Amygdala (tissue), 56 donors: ENCODE measurements at places on chromosomes 16 and 17.

- no peak for DNase-seq
Observed at GRCh38 chr17:64984851-64985521, 65.7 kb upstream of the LRRC37A3 start.

DNA sequence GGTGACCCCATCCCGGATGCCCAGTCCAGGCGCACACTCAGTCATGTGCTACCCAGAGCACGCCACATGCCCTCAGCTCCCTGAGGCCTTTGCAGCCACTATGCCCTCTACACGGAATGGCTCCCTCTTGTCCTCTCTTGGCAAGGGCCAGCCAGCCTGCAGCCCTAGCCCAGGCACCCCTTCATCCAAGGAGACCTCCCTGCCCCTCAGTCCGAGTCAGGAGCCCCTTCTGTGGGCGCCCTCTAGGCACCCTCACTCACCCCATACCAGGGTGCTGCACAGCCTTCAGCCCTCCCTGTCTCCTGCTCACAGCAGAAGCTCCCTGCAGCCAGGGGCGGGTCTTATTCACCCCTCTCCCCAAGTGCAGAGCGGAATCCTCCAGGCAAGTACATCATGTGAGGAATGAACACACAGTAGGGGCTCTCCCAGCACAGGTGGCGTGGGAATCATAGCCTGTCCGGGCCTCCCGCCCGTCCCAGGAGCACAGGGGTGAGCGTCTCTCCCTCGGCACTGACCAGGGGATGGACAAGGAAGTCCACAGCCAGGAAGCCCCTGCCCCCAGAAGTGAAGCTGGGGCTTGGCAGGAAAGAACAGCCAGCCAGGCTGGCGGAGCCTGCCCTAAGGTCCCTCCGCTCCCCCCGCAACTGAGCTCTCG, 186.9 kb downstream of the RBFOX3 start:
- DNase-seq: no peak

- no peak for DNase-seq
Observed at GRCh38 chr16:28059841-28060575, 3.5 kb downstream of the GSG1L start.

DNA sequence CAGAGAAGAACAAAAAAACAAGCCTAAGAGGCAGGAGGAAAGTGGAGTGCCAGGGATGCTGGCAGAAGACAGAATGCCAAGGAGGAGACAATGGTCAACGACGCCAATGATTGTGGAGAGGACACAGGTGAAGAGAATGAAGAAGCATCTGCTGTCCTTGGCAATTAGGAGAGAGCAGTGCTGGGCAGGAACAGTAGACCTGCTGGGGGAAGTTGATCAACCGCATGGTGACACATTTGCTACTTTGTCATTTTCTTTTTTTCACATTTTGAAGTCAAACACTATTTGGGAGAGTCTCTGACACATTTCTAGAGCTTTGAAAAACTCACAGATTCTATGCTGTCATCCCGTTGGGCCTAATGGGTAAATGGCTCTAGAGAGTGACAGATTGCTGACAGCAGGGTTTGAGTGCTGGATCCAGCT, 1.1 kb upstream of the PIK3R6 start:
- no peak for DNase-seq

DNA sequence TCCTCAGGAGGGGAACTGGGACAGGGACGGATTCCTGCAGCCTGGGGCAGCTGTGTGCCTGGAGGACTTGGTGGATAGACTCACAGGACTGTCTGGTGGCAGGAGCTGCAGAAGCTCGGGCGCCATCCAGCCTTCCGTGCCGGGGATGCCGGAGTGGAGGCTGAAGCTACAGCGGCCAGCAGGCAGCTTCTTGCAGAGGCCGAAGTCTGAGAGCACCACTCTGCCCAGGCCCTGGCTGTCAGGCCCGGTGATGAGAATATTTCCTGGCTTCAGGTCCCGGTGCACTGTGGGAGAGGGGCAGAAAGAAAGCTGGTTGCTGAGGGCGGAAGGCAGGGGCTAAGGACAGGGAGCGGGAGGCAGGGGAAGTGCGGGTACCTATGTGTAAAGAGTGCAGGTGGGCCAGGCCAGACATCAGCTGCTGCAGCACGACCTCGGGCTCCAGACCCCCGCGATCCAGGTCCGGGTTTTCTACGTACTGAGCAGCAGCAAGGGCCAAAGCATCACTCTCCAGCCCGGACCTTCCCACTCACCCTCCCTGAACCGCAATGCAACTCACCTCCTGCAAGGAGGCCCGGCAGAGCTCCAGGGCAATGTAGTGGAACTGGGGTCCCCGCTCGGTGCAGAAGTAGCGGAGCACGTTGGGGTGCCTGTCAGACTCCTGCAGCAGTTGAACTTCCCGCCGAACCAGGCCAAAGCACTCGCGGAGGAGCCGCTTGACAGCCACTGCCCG, 16.1 kb downstream of the PLK1 start:
- DNase-seq: no peak

DNA sequence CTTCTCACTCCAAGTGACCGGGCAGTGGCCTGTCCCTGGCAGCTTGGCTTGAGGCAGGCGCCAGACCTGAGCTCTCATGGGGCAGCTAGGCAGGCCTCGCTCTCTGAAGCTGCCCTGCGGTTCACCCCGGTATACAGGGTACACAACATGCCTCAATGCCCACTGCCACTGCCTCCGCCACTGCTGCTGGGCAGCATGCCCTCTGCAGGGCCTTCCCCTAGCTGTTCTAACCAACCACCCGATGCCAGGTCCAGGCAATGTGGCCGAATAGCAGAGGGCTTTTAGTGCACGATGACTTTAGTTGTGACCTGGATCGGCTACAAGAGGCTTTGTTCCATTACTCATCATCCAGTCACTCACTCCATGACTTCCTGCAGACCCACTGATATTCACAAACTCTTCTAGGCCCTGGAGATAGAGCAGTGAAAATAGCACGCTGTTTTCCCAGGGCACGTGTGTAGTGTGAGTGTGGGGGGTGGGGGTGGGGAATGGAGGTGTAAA, 19.7 kb downstream of the CDC42EP4 start:
- DNase-seq: peak; percentile 21

- DNase-seq: no peak
Observed at GRCh38 chr16:47316442-47317015, 144.3 kb downstream of the ITFG1 start.

GRCh38 chr16:1103636-1103980, 7.6 kb upstream of the C1QTNF8 start:
- DNase-seq: no peak

GRCh38 chr17:70184770-70185169, 15.4 kb downstream of the KCNJ2 start:
- DNase-seq: no peak

GRCh38 chr16:23408242-23408822, 44.7 kb downstream of the COG7 start:
- no peak for DNase-seq

- no peak for DNase-seq
Observed at GRCh38 chr16:378821-379182, 3.0 kb downstream of the PGAP6 start.

DNA sequence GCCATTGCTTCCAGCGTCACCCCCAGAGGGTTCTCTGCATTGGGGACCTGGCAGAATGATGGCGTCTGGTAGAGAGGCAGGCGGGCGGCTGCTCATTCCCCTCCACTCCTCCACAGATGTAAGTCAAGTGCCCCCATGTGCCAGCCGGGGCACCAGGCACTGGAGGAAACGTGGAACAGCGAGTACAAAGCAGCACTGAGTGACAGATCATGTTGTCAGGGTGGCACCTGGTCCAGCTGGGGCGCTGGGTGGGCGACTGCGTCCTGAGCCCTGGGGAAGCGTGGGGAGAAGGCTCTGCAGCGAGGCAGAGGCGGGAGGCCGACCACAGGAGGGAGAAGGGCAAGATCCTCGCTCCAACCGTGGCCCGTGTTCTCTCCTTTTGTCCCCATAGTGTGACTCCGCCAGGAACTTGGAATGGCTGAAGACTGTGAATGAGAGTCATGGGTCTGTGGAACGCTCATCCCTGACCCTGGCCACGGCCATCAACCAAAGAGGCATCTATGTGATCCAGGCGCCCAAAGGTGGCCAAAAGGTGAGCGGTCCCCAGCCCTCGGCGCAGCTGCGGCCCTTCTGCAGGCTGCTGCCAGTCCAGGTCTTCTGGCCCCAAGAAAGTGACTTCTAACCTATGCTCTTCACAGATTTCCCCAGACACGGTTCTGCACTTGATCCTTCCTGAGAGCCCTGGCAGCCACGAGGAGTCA, 76.7 kb downstream of the RNF213 start:
- DNase-seq: no peak

DNA sequence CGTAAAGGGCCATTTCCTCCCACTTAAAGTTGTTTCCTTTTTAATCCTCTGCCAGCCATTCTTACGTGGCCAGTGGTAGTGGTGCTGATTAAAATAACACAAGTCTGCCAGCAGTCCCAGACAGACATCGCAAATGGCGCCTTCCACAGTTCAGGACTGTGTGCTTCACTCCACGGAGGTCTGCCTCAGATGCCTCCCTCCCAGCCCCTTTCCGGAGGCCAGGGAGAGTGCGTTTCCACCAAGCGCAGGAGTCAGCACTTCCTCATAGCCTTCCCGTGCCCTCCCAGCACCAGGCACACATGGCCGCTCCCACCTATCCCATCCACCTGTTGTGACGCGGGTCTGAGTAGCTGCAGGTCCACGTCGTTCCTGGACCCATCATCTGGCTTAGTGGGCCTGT, 205.6 kb downstream of the RPTOR start:
- no peak for DNase-seq

DNA sequence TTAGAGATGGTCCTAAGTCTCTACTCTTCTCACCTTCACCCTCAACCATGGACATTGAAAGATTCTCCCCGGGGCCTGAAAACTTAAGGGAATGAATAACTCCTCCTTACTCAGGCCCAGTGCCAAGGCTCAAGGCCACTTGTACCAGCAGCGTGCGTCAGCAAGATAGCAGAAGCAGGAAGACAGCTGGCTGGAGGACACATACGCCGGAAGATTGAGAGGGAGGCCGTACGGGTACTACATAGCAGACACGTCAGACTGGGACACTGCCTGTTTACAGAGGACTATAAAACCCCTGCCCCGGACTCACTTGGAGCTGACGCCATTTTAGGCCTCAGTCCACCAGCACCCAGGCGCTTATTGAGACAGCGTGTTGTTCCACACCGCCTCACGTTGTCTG, 75.8 kb upstream of the MED13 start:
- no peak for DNase-seq

DNA sequence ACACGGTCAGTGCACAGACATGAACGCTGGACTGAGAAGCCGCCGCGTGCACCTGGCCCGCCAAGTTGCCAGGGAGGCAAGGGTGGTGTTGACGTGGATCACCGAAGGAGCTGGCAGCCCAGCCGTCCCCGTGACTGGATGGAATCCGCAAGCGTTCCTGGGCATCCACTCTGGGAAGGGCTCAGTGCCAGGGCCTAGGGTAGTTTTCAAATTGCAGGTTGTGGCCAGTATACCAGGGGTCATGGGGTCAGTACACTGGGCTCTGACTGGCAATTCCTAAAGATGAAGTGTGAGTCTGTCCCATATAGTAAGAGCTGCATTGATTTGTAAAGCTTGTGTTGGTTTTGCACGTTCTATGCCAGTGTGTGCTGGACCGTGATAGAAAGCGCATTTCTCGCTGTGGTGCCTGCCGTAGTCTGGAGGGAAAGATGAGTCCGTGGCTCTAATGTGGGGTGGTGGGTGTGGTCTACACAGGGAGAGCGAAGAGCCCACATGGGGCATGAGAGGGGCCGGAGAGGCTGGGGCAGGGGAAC, 21.1 kb upstream of the METRNL start:
- no peak for DNase-seq

- DNase-seq: no peak
Observed at GRCh38 chr17:82696916-82697807, 1.3 kb downstream of the RAB40B start.

- DNase-seq: no peak
Observed at GRCh38 chr16:4062212-4062802, 53.9 kb downstream of the ADCY9 start.

DNA sequence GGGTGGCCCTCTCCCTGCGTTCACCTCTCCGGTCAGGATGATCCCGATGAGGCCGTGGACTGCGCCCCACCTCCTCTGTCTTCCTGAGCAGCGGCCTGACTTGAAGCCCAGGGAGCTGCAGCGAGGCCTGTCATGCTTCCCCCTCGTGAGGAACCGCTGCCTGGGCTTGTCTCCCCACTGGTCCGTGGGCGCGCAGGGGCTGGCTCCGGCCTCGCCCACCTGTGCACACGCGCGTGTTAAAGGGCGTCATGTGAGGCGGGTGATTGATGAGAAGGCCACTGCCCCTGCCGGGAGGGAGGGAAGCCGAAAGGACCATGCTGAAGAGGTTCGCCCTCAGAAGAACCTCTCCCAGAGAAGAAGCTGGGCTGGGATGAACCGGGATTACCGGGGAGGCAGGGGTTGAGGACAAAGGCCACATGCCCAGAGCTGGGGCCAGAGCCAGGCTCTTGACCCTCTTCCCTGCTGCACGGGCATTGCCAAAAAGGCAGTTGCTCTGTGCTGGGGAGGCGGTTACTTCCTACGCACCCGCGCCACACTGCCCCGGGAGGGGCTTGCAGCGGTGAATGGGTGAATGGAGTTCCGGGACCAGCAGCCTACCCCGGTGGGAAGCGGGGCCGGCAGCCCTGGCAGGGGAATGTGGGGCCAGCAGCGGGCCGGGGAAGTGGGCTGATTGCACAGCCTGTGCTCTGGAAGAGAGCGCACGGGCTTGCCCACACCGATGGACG, 85.9 kb upstream of the GSE1 start:
- no peak for DNase-seq
